Activated T-cell treated with anti-CD3 and anti-CD28 coated beads for 48 hours (primary cell): ENCODE measurements at places on chromosomes 5 and 9.
A peak's percentile ranks its signal among the peaks of the same experiment; 100 is the strongest.

DNA sequence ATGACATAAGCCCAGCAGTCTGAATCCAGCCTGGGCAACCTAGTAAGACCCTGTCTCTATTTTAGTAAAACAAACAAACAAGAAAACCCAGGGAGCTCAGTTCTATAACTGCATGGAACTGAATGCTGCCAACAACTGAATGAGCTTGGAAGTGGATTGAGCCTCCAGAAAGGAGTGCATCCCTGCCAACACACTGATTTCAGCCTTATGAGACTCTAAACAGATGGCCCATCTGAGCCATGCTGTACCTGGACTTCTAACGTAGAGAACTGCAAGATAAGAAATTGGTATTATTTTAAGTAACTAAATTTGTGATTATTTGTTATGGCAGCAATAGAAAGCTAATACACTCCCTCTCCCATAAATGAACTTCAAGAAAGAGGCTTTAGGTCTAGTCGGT is 150.4 kb upstream of the RAI14 start:
- no peak for DNase-seq

GRCh38 chr5:72036951-72037350 is 70.3 kb upstream of the MAP1B start:
- DNase-seq, result no peak

GRCh38 chr5:377326-377981 is 55.9 kb downstream of the AHRR start:
- DNase-seq, result no peak

DNA sequence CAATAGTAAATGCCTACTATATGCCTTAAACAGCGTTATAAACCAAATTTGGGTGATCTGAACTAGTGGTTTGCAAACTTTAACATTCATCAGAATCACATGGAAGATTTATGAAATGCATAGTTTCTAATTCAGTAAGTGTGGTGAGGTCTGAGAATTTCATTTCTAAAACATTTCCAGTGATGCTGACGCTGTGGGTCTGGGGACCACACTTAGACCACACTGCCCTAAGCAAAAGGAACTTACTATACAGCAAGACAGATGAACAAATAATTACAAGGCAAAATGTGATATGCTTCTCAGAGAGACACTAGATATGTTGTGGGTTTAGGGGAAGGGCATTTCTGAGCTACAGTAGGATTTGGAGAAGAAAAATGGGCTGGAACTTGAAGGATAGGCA is 72.6 kb downstream of the OXCT1 start:
- DNase-seq, result peak; percentile 2

DNA sequence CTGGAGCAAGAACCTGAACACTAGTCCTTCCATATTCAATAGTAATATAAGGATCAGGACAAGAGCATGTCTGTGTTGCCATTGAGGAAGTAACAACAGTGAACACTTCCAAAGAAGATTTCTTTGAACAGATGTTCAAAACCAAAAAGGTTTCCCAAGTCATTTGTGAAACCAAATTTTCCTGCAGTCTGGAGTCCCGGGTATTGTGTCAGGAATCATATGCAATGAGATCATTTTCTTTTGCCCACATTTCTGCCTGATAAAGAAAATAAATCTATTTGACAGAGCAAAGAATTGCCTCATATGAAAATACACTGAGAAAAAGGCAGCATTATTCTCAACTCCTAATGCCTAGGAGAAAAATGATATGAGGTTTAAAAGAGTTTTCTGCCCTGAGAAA is 151.7 kb downstream of the SNX18 start:
- DNase-seq, result no peak

- DNase-seq, result no peak
These were observed 15.5 kb downstream of the SPATA31E1 start for GRCh38 chr9:87898151-87898550.

GRCh38 chr5:359301-359897 is 37.9 kb downstream of the AHRR start:
- DNase-seq, result no peak

GRCh38 chr5:9082996-9083395 is 462.9 kb downstream of the SEMA5A start:
- no peak for DNase-seq

DNA sequence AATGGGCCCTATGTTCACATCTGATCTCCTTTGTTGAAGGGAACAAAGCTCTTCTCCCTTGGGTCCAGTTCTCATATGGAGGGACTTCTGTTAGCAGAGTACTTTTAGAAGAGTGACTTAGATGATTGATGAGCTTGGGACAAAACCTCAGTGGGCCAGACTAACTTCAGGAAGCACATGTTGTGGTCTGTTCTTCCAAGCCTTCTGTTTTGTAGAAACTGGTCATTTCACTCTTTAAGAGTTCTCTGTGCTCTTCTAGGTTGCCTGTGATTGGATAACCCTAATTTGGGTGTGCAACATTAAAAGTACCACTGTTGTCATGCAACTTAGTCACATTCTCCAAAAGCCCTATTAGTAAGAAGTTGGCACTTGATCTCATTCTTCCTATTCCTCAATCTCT is 183.5 kb upstream of the ACO1 start:
- DNase-seq, result no peak

DNA sequence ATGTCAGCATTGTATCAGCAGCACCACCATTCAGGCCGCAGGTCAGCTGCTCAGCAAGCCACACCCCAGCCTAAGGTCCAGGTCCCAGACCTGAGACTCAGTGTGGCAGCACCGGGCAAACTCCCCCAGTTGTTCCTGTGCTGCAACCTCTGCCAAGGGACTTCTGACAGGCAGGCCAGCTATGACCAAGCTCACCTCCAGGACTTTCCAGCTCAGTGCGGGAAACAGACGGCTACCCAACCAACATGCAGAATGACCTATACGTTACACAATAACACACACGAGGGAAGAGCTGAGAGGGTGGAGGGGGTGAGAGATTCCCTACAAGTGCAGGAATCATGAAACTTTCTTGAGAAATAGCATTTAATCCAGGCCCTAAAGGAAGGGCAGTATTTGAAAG is 143.7 kb downstream of the FSTL4 start:
- DNase-seq, result no peak

GRCh38 chr5:79111960-79112702 is 522 bp downstream of the BHMT start:
- DNase-seq, result no peak

GRCh38 chr5:75017971-75018370 is 34.4 kb downstream of the GCNT4 start:
- no peak for DNase-seq

- DNase-seq, result no peak
These were observed 2.3 kb downstream of the DPYSL3 start for GRCh38 chr5:147507480-147508126.

GRCh38 chr9:15885464-15885863 is 332.6 kb downstream of the CCDC171 start:
- no peak for DNase-seq

- DNase-seq, result no peak
These were observed 287.7 kb upstream of the EFNA5 start for GRCh38 chr5:107958432-107958831.

DNA sequence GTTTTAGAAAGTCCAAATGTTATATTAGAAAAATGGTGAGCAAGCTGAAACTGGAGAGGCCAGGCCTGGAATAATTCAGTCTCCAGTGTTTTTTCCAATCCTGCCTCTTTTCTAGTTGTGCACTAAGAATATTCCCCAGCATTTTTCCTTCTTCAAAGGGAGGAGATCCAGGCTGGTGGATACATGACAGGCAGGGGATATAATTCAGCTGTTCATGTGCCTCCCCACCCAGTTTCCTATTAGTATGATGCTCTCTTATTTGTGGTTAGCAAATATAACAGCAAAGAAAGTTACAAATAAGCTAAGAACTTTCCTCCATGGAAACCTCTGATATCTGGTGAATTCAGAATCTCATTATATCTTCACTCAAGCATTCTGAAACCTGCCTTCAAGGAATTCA is 216.4 kb downstream of the TARS1 start:
- no peak for DNase-seq

DNA sequence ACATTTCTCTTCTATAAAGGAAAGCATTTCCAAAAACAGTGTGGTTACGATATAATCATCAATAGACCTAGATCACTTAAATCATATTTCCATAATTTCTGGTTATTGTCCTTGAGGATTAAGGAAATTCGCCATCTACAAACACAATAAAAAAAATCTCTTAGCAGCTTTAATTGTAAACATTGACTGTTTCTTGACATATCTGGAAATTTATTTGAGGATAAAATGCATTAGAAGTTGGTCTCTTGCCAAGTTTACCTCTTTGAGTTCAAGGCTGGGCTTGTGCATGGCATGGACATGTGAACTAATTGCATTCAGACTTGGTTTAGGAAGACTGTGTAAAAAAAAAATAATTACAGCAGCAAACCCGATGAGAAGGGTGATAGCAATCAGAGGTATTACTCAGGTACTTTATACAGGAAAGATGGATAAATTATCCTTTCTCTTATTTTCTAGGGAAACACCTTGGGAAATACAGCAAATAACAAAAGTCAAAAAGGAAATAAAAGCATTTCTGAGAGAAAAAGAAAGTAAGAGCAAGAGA is 237.9 kb downstream of the SLF1 start:
- no peak for DNase-seq

GRCh38 chr9:88949425-88949824 is 41.8 kb upstream of the S1PR3 start:
- no peak for DNase-seq

- no peak for DNase-seq
These were observed 105.6 kb downstream of the SUSD1 start for GRCh38 chr9:112069318-112070169.

DNA sequence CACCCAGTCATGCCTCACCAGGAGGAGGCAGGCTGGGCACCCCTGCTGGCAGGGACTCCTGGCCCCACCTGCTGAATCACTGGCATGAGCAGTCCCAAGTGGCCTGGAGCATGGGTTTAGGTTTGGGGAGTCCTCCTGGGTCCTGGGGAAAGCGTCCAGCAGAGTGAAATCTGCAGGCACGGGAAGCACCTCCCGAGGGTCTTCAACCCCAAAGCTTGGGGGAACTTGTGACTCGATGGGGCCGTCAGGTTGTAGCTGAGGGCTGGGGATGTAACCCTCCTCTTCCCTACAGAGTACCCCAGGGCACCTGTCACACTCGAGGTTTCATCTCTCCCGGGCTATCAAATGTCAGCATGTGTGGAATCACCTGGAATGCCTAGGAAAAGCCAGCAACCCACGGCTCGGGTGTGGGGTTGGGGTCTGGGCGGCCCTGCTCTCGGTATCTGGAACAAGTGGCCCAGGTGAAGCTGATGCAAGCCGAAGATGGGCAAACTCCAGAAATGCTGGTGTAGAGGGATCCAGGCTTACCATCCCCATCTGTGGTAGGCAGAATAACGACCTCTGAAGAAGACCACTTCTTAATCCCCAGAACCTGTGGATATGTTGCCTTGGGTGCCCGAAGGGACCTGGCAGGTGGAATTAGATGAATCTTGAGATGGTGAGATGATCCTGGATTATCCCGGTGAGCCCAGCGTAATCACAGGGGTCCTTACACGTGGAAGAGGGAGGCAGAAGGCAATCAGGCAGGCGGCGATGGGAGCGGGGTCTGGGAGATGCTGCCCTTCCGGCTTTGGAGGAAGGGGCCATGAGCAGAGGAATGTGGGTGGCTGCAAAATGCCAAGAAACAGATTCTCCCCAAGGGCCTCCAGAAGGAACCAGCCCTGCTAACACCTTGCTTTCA is 6.1 kb upstream of the RASGEF1C start:
- no peak for DNase-seq

- no peak for DNase-seq
These were observed 302.4 kb upstream of the PANK3 start for GRCh38 chr5:168881427-168882149.

DNA sequence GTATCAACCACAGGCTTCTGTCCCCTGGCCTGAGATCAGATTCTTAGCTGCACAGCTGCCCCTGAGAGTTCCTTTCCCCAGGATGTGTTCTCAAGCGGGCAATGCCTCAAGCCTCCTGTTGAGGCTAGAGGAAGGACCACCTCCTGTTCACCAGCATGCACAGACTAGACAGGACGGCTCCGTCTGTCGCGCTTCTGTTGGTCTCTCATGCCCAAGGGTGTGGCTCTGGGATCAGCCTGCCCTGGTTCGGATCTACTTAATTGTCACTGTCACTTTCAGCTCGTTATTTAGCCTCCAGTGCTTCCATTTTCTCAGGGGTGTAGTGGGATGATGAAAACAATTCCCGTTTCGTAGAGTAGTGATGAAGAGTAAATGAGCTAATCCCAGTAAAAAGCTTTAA is 103.1 kb downstream of the KCNIP1 start:
- no peak for DNase-seq

DNA sequence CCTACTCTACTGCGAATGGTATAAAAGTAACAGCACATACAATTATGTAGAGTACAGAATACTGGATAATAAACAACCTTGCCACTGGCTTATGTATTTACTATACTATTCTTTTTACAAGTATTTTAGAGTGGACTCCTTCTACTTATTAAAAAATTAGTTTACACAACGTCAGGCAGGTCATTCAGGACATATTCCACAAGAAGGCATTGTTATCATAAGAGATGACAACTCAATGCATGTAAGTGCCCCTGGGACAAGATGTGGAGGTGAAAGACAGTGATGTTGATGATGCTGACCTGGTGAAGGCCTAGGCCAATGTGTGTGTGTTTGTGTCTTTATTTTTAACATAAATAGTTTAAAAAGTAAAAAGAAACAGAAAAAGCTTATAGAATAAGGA is 421.7 kb downstream of the CDH12 start:
- no peak for DNase-seq

DNA sequence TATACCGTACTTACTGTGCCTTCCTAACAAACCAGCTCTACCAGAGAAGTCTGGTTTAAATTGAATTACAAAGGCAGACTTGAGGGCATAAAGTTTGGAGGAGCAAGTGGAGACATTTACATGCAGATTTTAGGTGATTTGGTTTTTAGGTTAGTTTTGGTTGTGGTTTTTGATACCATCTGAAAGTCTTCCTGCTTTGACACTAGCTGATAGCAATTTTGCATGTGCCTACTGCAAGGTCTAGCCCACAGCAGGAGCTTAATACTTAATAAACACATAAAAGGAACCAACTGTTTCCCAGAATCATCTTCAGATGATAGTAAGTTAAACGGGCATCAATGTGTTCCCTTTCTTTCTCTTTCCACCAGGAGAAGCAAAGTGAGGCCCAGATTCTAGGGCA is 3.4 kb upstream of the ESM1 start:
- DNase-seq, result no peak
